ENCODE measurements at places on chromosomes 2 and 18.

DNA sequence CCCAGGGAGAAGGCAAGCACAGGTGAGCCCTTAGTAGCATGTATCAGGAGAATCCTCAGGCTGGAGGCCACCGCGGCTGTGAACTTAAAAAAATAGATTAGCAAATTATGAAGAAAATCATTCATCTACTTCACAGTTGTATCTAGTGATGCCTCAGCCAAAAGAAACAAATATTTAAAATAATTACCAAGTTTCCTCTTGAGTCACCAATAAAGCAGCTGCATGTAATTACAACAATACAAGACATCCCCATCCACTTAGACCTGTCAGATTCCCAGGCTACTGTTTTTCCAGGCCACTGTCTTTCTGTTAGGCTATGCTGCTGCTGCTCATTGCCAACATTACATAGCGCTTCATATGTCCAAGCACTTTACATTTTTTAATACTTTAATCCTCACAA lies 54.6 kb upstream of the PHLPP1 start:
- no peak for DNase-seq

DNA sequence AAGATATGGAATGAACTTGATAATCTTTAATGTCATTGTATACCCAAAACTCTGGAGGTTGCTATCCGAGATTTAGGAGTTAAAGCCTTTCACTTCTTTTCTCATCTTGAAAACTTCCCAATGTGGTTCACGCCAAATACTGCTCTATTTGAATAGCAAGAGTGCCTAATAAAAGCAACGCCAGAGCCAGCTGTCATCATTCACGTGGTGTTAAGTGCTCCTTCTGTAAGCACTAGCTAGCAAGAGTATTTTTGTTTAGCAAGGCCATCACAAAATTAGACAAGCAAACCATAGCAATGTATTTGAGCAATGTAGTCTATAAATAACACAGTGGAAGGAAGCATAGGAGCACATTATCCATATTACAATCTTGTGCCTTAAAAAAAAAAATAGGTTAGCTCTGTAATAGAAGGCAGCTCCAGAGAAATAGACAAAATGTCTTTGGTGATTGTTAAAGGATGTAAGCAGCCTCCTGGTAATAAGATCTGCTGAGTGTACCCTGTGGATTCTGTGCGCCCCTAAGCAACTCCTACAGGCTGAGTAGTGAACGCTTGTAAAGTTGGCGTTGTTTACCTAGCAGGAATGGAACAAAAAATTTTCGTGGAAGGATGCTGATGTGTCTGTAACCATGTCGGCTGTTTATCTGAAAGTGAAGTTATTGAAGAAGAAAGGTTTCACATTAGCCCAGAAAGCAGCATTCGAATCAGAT lies 518.0 kb downstream of the CNTNAP5 start:
- DNase-seq: no peak

GRCh38 chr2:20755132-20755800 lies 67.6 kb downstream of the LDAH start:
- DNase-seq: no peak

- no peak for DNase-seq
Measured at GRCh38 chr2:232434091-232434490, 21.9 kb upstream of the ALPI start.
